ENCODE measurements at places on chromosomes 3 and 15.

- no peak for DNase-seq
- H3K27ac ChIP-seq = no peak overlapping the region
- no peak overlapping the region for H3K4me3 ChIP-seq
- no peaks in the 10 kb centered on the region for H3K36me3 ChIP-seq
- H3K27me3 ChIP-seq = no peaks in the 10 kb centered on the region
Measured at GRCh38 chr3:79200456-79200855, 567.3 kb downstream of the ROBO1 start.

DNA sequence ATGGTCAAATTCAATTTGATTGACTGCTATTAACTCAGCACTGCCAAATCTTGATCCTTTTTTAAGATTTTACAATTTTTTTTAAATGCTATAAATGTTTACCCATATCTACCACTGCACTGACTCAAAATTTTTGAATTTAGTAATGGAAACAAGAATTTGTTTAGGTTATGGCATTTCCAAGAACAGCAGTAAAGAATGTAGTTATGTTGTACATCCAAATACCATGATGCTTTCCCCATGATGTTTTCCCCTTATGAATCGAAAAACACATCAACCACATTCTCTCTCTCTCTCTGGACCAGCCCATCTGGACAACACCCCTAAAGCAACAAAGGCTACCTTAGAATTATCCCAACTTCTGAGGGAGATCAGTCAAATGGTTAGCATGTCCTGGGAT is 14.2 kb downstream of the CHRM5 start:
- no peak overlapping the region for H3K4me3 ChIP-seq
- DNase-seq = no peak
- no peak overlapping the region for H3K27ac ChIP-seq

DNA sequence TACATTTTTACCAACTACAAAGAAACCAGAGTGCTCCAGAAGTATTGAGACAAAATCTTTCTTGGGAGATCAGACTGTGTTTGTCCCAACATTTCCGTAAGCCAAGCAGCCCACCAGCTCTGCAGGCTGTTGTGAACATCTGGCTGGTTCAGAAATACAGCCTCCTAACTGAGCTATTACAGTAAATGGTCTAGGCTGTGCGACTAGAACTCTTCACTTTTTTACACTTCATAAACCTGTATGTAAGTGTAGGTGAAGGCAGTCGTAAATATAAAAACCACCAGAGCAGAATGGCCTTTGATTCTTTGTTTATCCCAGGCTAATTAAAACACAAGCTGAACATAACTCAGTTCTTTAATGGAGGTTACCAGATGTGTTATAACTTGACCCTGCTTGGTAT is 235.3 kb downstream of the ARRDC4 start:
- no peak for DNase-seq
- H3K27me3 ChIP-seq = no peaks in the 10 kb centered on the region
- H3K36me3 ChIP-seq = no peaks in the 10 kb centered on the region
- H3K4me3 ChIP-seq = no peak overlapping the region
- no peak overlapping the region for H3K27ac ChIP-seq
- no peaks in the 10 kb centered on the region for H3K4me1 ChIP-seq

DNA sequence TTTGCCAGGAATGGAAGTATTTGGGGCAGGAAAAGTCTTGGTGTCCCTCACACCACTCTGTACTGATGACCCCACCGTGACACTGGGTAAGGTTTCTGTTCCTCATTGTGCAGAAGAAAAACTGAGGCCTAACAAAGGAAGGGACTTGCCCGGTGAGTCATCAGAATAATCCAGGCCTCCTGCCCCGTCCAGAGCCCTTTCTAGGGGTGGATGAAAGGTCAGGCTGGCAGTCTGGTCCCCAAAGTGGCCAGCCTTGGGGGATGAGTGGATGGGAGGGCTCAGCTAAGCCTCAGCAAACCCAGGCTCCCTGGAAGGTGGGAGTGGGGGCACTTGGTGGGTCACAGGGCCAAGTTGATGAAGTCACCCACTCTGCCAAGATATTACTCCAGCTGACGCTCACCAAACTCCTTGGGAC is 2.3 kb upstream of the DNAH1 start:
- H3K4me1 ChIP-seq = peaks cover 58% of the 10 kb centered on the region
- DNase-seq = peak; percentile 61
- no peaks in the 10 kb centered on the region for H3K36me3 ChIP-seq
- peak overlapping the region; percentile 59 for H3K4me3 ChIP-seq

DNA sequence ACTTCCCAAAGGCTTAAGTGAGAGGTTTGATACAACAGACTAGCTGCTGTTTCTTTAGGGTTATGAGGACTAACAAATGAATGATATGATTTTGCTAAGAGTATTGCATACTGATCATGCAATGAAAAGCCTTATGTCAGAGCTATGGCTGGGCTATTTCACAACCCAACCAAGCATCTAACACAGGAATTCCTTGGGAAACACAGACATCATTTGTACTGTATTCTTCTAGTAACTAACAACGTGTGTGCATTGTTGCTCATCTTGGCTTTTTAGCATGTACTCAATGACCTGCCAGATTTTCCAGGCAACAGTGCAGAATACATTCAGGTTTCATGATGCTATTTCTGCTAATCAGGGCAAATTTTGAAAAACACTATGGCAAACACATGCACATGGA is 19.3 kb downstream of the PDZRN3 start:
- no peaks in the 10 kb centered on the region for H3K36me3 ChIP-seq
- H3K27ac ChIP-seq = no peak overlapping the region
- no peaks in the 10 kb centered on the region for H3K27me3 ChIP-seq
- no peak overlapping the region for H3K4me3 ChIP-seq

GRCh38 chr3:105385179-105385578 is 18.5 kb downstream of the ALCAM start:
- no peaks in the 10 kb centered on the region for H3K4me1 ChIP-seq
- H3K4me3 ChIP-seq = no peak overlapping the region
- no peak for DNase-seq
- H3K36me3 ChIP-seq = no peaks in the 10 kb centered on the region
- H3K27me3 ChIP-seq = no peaks in the 10 kb centered on the region

DNA sequence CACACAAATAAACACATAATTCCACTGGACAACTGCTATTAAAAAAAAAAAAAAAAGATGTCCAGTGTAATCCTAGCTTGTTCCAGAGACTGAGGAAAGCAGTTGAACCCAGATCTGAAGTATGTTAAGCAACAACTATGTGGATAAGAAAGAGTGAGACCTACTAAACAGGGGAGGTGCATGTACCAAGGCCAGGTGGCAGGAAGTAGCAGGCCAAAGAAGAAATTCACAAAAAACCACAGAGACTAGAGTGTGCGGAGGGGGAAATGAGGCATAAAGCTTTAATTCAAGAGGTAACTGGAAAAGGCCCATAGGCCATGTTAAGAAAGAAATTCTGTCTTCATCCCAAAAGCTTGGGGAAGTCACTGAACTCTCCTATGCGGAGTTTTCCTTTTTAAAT is 490.0 kb downstream of the NAALADL2 start:
- peak; percentile 19 for DNase-seq
- no peaks in the 10 kb centered on the region for H3K36me3 ChIP-seq

DNA sequence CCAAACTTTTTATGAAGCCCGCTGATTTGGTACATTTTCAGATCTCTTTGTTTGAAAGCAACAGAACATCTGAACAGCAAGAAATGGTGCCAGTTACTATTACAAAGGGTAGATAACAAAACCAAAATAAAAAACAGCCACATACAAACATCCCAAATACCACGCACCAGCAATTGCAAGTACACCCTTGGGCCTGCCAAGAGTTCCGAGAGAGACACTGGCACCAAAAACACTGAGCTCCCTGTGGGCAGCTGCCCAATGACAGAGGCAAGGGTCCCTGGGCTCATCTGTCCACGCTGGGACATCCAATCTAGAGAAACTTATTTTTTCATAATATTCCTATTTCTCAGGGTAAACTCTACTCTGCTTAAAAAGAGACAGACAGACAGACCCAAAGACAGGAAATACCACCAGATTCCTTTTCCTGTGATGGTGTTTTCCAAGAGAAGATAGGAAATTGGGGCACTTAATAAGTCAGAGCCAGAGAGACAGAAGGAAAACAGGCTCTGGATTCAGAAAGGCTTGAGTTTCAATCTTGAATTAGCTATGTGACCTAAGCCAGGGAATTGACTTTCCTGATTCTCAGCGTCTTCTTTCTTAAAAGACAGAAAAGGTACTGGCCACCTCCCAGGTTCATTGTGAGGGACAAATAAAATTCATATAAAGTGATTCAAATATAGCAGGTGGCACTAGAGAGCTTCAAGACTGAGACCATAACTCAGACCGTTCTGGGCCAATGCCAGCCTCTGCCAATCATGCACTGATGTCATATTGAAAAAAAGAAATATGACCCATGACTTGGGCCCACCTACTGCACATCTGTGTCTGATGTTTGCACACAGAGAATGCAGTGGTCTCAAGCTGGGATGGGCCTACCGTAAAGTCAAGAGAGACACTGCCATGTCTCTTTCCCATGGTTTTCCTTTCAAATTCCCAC is 61.3 kb downstream of the FOXP1 start:
- no peak overlapping the region for H3K27ac ChIP-seq
- H3K36me3 ChIP-seq = no peaks in the 10 kb centered on the region
- no peaks in the 10 kb centered on the region for H3K4me1 ChIP-seq
- H3K4me3 ChIP-seq = no peak overlapping the region

DNA sequence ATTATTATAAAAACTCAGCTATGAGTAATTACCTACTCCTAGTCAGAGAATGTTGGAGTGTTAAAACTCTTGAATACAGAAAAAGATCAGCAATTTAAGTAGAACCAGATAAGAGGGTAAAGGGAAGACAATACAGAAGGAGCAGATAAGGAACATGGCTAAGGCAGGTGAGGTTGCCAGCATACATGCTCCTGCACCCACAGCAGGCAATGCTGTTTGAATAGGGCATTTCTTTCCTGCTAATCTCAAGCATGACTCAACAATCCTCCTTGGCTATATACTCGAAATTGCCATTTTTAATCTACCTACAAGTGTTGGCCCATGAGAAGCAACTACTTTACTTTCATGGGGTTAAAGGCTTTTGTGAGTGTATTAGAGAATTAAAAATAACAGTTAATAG is 494.5 kb downstream of the DIPK2A start:
- H3K36me3 ChIP-seq = no peaks in the 10 kb centered on the region
- H3K4me1 ChIP-seq = no peaks in the 10 kb centered on the region
- no peaks in the 10 kb centered on the region for H3K27me3 ChIP-seq
- no peak overlapping the region for H3K4me3 ChIP-seq
- DNase-seq = no peak

GRCh38 chr15:101053261-101053660 is 134.1 kb downstream of the LRRK1 start:
- H3K27ac ChIP-seq = no peak overlapping the region
- no peaks in the 10 kb centered on the region for H3K4me1 ChIP-seq

- no peaks in the 10 kb centered on the region for H3K27me3 ChIP-seq
- H3K27ac ChIP-seq = no peak overlapping the region
- no peaks in the 10 kb centered on the region for H3K36me3 ChIP-seq
- no peak for DNase-seq
- H3K4me1 ChIP-seq = peaks cover 27% of the 10 kb centered on the region
Measured at GRCh38 chr3:112405845-112406244, 72.9 kb downstream of the CD200 start.

DNA sequence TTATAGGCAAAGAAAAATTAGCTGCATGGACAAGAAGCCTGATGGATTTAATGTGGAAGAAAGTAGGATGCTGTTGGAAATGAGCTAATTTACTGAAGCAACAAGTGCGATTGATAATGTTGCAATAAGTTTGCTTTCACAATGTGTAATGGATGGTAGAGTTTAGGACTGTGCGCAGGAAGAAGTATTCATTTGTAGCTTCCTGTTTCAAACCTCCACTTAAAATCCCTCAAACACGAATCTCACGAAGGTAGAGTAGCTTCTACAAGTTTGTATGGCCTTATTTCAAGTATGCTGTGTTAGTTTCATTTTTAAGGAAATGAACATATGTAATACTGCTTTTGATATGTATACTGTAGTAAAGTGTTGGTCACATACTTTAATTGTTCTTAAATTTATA is 42.3 kb downstream of the KCNH8 start:
- H3K36me3 ChIP-seq = no peaks in the 10 kb centered on the region
- H3K27ac ChIP-seq = no peak overlapping the region
- H3K4me3 ChIP-seq = no peak overlapping the region
- no peak for DNase-seq

DNA sequence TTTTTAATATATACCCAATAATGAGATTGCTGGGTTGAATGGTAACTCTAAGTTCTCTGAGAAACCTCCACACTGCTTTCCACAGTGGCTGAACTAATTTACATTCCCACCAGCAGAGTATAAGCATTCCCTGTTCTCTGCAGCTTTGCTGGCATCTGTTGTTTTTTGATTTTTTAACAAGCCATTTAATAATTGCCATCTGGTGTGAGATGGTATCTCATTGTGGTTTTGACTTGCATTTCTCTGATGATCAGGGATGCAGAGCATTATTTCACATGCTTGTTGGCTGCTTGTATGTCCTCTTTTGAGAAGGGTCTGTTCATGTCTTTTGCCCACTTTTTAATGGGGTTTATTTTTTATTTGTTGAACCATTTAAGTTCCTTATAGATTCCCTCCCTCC is 75.0 kb upstream of the EPHB3 start:
- no peaks in the 10 kb centered on the region for H3K27me3 ChIP-seq
- H3K36me3 ChIP-seq = no peaks in the 10 kb centered on the region
- no peak overlapping the region for H3K4me3 ChIP-seq
- H3K27ac ChIP-seq = no peak overlapping the region
- no peak for DNase-seq
- H3K4me1 ChIP-seq = no peaks in the 10 kb centered on the region

DNA sequence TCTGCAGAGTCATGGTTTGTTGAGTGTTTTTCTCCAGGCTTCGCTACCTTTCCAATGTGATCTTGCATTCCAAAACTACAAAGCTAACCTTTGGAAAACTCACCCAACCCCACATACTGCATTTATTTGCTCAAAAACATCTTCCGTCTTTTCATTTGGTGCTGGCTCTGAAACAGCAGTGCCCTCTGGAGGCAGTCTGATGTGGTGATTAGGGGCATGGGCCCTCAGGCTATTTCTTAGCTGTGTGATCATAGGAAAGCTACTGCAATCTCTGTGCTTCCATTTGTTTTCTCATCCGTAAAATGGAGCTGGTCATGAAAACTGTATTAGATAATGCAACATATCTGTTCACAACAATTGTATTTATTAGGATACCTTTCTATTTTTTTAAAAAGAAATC is 47.0 kb downstream of the MTHFS start:
- no peaks in the 10 kb centered on the region for H3K27me3 ChIP-seq
- no peak for DNase-seq
- H3K36me3 ChIP-seq = peaks cover 4% of the 10 kb centered on the region
- no peaks in the 10 kb centered on the region for H3K4me1 ChIP-seq
- no peak overlapping the region for H3K4me3 ChIP-seq

DNA sequence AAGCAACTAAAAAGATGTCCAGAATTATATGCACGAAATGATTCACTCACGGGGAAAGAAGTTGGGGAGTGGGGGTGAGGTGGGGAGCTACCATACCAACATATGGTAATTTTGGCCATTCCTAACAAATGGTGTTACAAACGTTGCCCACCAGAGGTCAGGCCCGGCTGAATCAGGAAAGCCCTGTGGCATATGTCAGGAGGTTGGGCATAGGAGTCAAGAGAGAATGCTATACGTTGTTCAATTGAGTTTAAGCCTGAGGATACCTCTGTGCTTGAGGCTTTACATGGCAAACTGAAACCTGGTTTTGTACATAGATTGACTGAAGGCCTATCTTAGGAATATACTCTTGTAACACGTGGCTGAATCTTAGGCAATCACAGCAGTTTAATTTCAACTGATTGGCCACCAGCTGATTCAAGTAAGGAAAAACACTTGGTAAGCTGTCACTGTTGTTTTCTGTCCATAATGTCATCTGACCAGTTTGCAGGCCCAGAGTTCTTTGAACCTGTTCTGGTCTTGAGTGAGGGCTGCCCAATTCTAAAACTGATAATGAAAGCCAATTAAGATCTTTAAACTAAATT is 23.4 kb upstream of the SLC2A2 start:
- H3K4me3 ChIP-seq = no peak overlapping the region
- no peak overlapping the region for H3K27ac ChIP-seq
- no peaks in the 10 kb centered on the region for H3K27me3 ChIP-seq
- DNase-seq = peak; percentile 34

Data from GM12878 (cell line).